CD4-positive, CD25-positive, alpha-beta regulatory T cell (primary cell): ENCODE measurements at places on chromosomes 3 and 15. TPM values are rescaled to one million over a fixed set of nuclear protein-coding genes. Genes with fewer than 3 reads are reported as not detected.

GRCh38 chr15:38945551-38946298 lies 381.1 kb upstream of the RASGRP1 start:
- no peaks in the 10 kb centered on the region for H3K4me1 ChIP-seq
- DNase-seq: no peak
- H3K4me3 ChIP-seq: no peak overlapping the region
- H3K27me3 ChIP-seq: no peaks in the 10 kb centered on the region
- H3K27ac ChIP-seq: no peak overlapping the region

DNA sequence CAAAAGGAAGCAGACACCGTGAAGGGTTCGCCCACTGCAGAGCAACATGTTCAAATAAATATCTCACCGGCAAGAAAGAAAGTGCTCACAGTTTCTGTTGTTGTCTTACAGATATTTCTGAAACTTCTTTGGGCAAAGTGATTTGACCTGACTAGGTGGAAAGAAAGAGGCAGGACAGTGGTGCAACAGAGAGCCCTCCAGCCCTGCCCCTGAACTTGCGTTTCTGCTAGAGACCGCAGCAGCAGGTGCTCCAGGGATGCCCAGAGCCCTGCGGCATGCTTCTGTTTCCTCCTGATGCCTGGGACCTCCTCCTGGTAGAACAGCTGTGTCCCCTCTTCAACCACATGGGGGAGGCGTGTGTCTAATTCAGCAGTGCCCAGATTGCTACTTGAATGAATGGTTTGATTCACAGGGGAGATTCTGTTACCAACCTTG lies 123.4 kb downstream of the ATP10A start:
- H3K27ac ChIP-seq: no peak overlapping the region
- peaks cover 2% of the 10 kb centered on the region for H3K36me3 ChIP-seq
- no peak overlapping the region for H3K4me3 ChIP-seq
- no peaks in the 10 kb centered on the region for H3K27me3 ChIP-seq
- DNase-seq: no peak

- H3K4me3 ChIP-seq: no peak overlapping the region
- DNase-seq: no peak
- H3K4me1 ChIP-seq: no peaks in the 10 kb centered on the region
- H3K27me3 ChIP-seq: peaks cover 3% of the 10 kb centered on the region
- no peak overlapping the region for H3K27ac ChIP-seq
Observed at GRCh38 chr15:61441891-61442290, 212.8 kb upstream of the RORA start.

IL12A gene
- total RNA-seq: 5.6 TPM

- H3K27me3 ChIP-seq: peaks cover 3% of the 10 kb centered on the region
- H3K27ac ChIP-seq: no peak overlapping the region
- DNase-seq: no peak
- no peaks in the 10 kb centered on the region for H3K4me1 ChIP-seq
- no peaks in the 10 kb centered on the region for H3K36me3 ChIP-seq
Observed at GRCh38 chr3:69536306-69537020, 150.6 kb upstream of the FRMD4B start.

- DNase-seq: no peak
- no peak overlapping the region for H3K4me3 ChIP-seq
- no peaks in the 10 kb centered on the region for H3K27me3 ChIP-seq
- H3K27ac ChIP-seq: no peak overlapping the region
Observed at GRCh38 chr3:119235151-119235550, 5.5 kb downstream of the B4GALT4 start.

DNASE1L3 gene
- total RNA-seq: not detected

- H3K36me3 ChIP-seq: peaks cover 2% of the 10 kb centered on the region
- H3K4me1 ChIP-seq: no peaks in the 10 kb centered on the region
- DNase-seq: no peak
- no peak overlapping the region for H3K4me3 ChIP-seq
- H3K27ac ChIP-seq: no peak overlapping the region
- H3K27me3 ChIP-seq: no peaks in the 10 kb centered on the region
Observed at GRCh38 chr3:113985541-113985940, 37.7 kb downstream of the ZDHHC23 start.

DNA sequence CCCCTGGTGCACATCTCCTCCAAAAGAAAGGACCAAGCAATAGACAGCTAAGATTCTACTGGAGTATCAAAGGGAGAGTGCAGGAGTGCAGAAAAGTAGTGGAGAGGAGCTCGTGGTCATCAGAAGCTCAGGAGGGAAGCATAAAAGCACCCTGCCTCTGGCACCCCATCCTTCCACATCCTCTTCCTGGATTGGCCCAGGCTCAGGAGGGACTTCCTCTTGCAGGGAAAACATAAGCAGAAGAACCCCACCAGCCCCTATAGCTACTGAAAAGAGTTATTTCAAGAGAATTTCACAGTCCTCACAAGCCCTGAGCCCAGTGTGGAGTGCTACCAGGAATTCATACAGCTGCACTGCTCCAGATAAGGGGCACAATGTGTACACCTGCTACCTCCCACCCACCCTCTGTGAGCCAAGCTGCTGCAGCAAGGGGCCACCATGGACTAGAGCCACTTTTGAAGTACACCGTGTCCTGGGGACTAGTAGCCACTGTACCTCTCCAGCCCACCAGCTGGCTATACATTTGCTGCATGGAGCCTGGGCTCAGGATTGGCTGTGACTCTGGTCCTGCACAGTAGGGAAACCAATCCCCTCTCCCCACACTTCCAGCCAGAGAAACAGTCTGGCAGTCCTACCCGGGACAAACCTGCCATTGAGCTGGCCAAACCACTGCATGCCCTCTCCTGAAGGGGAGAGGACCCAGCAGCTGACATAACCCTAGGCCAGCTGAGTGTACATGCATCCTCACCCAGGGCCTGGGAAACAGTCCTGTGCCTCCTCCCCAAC lies 43.0 kb downstream of the CD200R1 start:
- no peaks in the 10 kb centered on the region for H3K36me3 ChIP-seq
- no peak for DNase-seq
- no peaks in the 10 kb centered on the region for H3K4me1 ChIP-seq
- H3K4me3 ChIP-seq: no peak overlapping the region
- no peak overlapping the region for H3K27ac ChIP-seq
- no peaks in the 10 kb centered on the region for H3K27me3 ChIP-seq

GRCh38 chr15:34652726-34653033 lies 69.2 kb upstream of the GOLGA8B start:
- no peak for DNase-seq
- peaks cover 4% of the 10 kb centered on the region for H3K27me3 ChIP-seq
- no peak overlapping the region for H3K4me3 ChIP-seq

ENTPD3 gene
- not detected for total RNA-seq

- no peaks in the 10 kb centered on the region for H3K36me3 ChIP-seq
- no peak overlapping the region for H3K27ac ChIP-seq
- no peak for DNase-seq
- H3K27me3 ChIP-seq: no peaks in the 10 kb centered on the region
- H3K4me1 ChIP-seq: no peaks in the 10 kb centered on the region
Observed at GRCh38 chr3:73469331-73469730, 155.4 kb downstream of the PDZRN3 start.

DNA sequence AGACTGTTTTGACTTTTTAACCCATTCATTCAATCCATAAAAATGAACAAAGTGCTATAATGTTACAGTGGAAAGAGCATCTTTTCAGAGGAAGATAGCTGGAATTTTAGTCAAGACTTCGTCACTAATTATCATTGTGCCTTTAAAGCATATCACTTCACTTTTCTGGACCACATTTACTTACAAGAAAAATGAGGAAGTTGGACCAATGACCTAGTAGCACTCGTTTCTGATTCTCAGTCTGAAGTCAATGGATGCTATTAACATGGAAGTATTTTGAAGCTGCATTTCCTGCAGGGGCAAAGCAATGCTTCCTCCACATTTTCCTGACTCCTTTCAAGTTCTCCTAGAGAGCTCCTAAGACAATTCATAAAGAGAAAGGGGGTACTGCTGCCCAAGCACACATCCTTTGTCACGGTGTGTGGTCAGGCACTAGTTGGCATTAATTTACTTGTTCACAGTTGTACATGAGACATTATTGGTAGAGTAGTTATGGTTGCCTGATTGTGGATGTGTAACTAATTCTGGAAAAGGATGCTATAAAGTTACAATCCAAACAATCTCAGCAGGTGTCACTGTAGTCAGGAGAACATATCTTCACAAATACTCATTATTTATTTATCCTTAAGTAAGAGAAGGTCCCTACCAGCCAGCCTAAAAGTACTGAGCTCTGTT lies 1049.1 kb downstream of the FHIT start:
- H3K27ac ChIP-seq: no peak overlapping the region
- H3K4me3 ChIP-seq: no peak overlapping the region
- no peak for DNase-seq
- no peaks in the 10 kb centered on the region for H3K36me3 ChIP-seq
- no peaks in the 10 kb centered on the region for H3K27me3 ChIP-seq
- H3K4me1 ChIP-seq: no peaks in the 10 kb centered on the region

- H3K4me3 ChIP-seq: no peak overlapping the region
- DNase-seq: no peak
- no peaks in the 10 kb centered on the region for H3K4me1 ChIP-seq
- peaks cover 14% of the 10 kb centered on the region for H3K36me3 ChIP-seq
- H3K27me3 ChIP-seq: no peaks in the 10 kb centered on the region
Observed at GRCh38 chr15:40796041-40796440, 10.8 kb upstream of the ZFYVE19 start.

DNA sequence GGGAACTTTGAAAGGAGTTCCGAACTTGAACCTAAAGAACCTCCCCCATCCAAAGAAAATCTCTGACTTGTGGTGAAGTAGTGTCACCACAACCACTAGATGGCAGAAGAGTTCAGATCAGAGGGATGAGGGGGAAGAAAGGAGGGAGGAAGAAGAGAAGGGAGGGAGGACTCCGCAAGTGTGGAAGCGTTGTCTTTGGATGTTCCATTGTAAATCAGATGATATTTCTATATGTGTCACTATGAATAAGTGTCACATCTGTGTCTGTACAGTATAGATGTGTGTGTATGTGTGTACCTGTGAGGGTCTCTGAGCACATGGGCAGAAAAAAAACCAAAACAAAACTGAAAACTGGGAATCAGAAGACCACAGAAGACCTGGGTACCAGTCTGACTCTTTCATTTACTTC lies 16.9 kb downstream of the SLC24A1 start:
- peak overlapping the region; percentile 35 for H3K4me3 ChIP-seq
- peak; percentile 35 for DNase-seq
- no peak overlapping the region for H3K27ac ChIP-seq
- H3K4me1 ChIP-seq: no peaks in the 10 kb centered on the region

NSMCE3 gene
- 43.0 TPM for total RNA-seq

GRCh38 chr15:64611085-64611725 lies 150.8 kb downstream of the ZNF609 start:
- peaks cover 4% of the 10 kb centered on the region for H3K4me1 ChIP-seq
- no peaks in the 10 kb centered on the region for H3K27me3 ChIP-seq
- no peak overlapping the region for H3K4me3 ChIP-seq
- H3K36me3 ChIP-seq: no peaks in the 10 kb centered on the region
- no peak overlapping the region for H3K27ac ChIP-seq

ANKRD63 gene
- total RNA-seq: 0.35 TPM

SLC30A4 gene
- 0.94 TPM for total RNA-seq

DNA sequence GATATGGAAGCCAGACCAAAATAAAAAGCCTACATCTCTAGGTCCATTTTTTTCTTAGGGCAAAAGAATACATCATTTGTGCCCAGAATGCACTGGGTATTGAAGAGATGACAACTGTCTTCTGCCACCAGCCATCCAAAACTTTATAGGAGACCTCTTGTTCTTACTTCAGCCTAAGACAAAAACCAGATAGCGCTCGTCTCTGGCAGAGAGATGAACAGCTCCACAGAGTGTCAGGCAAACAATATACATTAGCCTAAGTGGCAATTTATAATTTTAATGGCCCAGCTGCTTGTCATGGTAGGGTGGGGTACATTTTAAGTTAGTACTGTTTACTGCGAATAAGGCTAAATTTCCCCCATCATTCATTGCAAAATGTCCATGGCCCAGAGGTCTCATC lies 38.9 kb upstream of the PIAS1 start:
- no peak overlapping the region for H3K27ac ChIP-seq
- no peak for DNase-seq
- H3K4me3 ChIP-seq: no peak overlapping the region
- no peaks in the 10 kb centered on the region for H3K4me1 ChIP-seq

GOLGA8T gene
- total RNA-seq: not detected

LIPH gene
- not detected for total RNA-seq

- DNase-seq: no peak
- H3K27ac ChIP-seq: no peak overlapping the region
- no peak overlapping the region for H3K4me3 ChIP-seq
- no peaks in the 10 kb centered on the region for H3K4me1 ChIP-seq
Observed at GRCh38 chr15:66834881-66835878, 133.1 kb downstream of the SMAD6 start.

DNA sequence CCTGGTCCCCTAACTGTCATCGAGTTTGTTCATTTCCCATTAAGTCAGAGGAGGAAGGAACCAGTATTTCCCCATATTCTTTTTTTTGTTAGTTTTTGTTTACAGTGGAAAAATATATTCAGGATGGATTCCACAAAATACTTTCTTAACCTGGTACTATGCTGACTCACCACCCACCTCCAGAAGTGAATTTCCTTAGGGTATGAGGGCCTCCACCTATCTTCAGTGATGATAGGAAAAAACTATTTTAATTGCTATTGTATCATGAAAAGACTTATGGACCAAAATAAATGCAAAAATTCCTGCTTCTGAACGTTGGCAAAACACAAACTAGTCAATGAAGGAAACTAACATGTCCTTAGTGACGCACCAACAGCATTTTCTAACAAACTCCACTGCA lies 64.2 kb upstream of the FOXP1 start:
- no peaks in the 10 kb centered on the region for H3K27me3 ChIP-seq
- no peak overlapping the region for H3K27ac ChIP-seq
- DNase-seq: no peak
- H3K4me3 ChIP-seq: no peak overlapping the region
- H3K36me3 ChIP-seq: no peaks in the 10 kb centered on the region

GRCh38 chr15:27089233-27089586 lies 118.2 kb downstream of the GABRG3 start:
- H3K4me1 ChIP-seq: no peaks in the 10 kb centered on the region
- H3K27ac ChIP-seq: no peak overlapping the region
- H3K36me3 ChIP-seq: no peaks in the 10 kb centered on the region
- no peak overlapping the region for H3K4me3 ChIP-seq
- no peak for DNase-seq
- no peaks in the 10 kb centered on the region for H3K27me3 ChIP-seq

DNA sequence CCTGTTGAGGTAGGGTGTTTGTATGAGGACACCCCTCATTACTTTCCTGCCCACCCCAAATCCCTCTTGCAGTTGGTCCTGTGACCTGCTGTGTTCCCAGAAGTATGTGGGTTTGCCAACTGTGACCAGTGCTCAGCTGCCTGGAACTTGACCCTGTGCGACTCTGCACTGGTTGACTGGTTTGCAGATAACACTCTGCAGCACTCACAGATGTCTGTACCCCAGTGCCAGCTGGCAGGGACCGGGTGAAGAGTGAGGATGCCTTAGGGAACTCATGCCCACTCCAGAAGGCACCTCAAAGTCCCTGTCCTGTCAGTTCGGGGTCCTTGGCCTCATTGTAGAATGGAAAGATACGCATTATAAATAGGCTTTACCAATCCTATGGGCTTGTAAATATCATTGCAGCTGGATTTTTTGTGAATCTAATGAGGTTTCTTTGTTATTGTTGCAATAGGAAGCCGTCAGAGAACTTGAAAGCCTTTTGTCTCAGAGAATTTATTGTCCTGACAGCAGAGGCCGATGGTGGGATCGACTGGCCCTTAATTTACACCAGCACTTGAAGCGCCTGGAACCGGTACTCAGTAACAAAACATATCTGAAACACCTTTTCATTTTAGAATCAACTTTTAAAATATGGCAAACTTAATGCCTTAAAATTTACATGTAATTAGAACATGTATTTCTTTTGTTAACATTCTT lies 18.2 kb downstream of the FAN1 start:
- no peaks in the 10 kb centered on the region for H3K4me1 ChIP-seq
- H3K27ac ChIP-seq: no peak overlapping the region
- no peaks in the 10 kb centered on the region for H3K27me3 ChIP-seq
- H3K4me3 ChIP-seq: no peak overlapping the region
- H3K36me3 ChIP-seq: peaks cover 77% of the 10 kb centered on the region

- no peak overlapping the region for H3K27ac ChIP-seq
- H3K36me3 ChIP-seq: no peaks in the 10 kb centered on the region
Observed at GRCh38 chr15:48565560-48566482, 79.7 kb downstream of the FBN1 start.

OR5K4 gene
- total RNA-seq: not detected
